ENCODE measurements at places on chromosomes 11 and 22.

DNA sequence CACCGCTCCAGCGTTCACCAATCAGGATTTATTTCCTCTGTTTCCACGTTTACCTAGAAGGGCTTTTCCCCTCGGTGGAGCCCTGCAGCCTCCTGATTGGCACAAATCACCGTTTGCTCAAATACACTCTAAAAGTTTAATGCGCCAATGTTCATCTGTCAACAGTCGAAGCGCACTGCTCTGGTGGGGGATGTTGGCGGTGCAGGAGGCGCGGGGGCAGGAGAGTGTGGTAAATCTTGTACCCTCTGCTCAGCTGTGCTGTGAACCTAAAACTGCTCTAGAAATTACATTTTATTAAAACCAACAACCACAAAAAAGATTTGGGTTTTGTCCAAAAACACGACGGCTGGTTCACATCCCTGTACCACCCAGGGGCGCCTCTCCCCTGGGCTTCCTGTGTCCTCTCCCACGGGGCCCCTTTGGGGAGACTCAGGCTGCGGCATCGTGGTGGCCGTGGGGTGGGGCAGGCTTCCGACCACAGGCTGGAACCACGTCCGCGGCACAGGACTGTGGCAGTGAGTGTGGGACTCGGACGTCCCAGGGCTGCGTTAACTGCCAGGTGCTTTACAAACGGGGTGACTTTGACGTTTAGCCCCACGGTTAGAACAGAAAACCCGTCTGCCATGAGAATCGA is 13.5 kb downstream of the TTLL8 start:
- DNase-seq: no peak

DNA sequence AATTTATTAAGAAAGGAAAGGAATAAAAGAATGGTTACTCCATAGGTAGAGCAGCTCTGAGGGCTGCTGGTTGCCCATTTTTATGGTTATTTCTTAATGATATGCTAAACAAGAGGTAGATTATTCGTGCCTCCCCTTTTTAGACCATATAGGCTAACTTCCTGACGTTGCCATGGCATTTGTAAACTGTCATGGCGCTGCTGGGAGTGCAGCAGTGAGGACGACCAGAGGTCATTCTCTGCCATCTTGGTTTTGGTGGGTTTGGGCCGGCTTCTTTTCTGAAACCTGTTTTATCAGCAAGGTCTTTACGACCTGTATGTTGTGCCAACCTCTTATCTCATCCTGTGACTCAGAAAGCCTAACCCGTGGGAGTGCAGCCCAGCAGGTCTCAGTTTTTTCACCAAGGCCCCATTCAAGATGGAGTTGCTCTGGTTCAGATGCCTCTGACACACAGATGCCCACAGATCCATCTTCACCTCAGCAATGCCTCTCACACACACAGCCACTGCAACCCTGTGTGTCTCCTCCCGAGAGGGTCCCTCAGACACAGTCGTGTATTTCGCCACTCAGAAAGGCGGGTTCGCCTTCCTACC is 16.4 kb upstream of the JAM3 start:
- no peak for DNase-seq

- peak; percentile 55 for DNase-seq
Measured at GRCh38 chr22:23767673-23768548, at the start of gene CHCHD10. TSS of gene CHCHD10 (minus strand) at chr22:23767972. CDS start at chr22:23767874, 98 bp downstream.

DNA sequence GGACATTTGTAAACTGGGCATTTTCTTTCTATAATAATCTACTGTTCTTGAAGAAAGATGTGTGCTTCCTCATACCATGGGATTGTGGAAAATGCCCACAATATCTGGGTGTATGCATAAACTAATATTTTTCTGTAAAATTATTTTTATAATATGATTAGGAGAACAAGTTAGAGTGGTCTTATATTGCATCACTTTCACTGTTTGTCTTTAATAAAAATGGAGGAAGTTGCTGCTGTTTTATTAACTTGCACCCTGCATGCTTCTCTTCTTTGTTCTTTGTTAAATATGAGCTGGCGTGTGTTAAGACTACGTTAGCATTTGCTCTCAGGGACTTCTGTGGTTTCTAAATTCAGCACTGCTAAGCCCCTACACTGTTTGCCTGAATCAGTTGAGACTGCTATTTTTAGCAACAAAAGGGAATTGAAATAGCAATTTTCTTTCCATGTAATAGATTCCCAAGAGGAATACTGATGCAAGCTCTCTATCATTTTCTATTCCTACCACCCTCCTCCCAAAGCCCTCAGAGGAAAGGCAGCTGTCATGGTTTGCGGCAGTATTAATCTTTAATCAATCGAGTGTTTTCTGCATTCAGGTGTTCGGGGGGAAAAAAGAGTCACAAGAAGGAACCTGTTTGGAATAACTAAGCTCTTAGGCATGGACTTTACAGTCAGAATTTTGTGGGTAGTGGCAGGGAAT is 56.1 kb downstream of the HSD17B12 start:
- no peak for DNase-seq

DNA sequence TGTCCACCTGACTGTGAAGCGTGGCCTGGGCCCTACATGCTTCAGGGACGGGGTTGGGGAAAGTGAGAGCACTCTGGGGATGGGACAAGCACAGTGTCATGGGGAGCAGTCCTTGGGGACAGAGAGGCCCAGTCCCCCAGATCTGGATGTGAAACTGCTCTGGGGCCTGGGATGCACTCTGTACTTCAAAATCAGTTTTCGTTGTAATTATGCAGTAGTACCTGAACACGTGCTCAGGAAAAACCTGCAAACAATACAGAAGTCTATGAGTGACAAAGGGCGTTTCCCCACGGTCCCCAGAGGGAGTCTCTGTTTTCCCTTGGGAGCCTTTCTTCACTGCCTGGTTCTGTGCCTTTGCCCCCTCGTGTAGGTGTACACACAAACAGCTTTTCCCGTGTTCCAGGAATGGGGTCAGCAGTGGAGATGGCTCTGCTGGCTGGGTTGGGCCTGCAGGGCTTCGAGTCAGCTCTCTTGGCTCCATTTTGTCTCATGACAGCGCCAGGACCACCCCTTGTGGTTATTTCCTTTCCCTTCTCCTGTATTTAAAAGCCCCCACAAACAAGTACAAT is 5.2 kb upstream of the TNFRSF13C start:
- DNase-seq: no peak

DNA sequence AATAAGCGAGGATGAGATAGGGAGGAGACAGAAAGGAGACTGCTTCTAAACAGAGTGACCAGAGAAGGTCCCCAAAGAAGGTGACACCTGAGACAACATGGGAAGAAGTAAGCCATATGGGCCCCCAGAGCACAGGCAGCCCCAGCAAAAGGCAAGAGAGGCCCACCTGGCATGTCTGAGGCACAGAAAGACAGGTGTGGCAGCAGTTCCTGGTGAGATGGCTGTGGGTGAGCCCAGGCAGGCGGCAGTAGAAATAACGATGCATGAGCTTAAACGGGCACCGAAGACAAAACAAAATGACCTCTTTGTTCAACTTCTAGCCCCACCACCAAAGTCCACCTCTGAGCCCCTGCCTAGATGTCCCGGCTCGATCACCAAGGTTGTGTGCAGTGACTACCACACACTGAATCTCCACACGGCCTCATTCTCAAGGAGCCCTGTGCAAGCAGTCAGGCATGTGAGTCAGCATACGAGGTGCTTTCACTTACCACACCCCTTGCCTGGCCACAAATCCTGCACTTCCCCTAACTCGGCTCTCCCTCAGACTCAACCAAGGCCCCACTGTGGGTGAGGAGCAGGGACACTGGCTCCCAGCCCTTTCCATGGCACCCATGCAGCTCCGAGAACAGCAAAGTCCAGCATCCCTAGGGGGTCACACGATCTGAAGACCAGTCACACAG is 77.6 kb downstream of the PACSIN2 start:
- peak; percentile 37 for DNase-seq

DNA sequence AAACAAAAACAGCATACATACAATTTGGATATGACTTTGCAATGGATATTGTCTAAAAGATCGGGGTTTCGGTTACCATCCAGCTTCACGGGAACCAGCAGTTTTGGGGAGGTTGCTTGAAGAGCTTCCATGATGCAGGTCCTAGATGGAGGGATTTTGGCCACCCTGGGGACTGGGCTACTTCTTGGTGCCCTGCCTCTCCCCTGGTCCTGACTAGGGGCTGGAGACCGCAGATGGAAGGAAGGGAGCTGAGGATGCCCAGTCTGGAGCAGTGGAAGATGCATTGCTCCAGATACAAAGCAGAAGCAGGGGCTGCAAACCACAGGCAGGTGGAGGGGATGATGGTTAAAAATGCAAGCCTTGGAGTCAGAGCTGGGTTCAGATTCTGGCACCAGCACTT is 13.5 kb downstream of the SOX10 start:
- DNase-seq: no peak

DNA sequence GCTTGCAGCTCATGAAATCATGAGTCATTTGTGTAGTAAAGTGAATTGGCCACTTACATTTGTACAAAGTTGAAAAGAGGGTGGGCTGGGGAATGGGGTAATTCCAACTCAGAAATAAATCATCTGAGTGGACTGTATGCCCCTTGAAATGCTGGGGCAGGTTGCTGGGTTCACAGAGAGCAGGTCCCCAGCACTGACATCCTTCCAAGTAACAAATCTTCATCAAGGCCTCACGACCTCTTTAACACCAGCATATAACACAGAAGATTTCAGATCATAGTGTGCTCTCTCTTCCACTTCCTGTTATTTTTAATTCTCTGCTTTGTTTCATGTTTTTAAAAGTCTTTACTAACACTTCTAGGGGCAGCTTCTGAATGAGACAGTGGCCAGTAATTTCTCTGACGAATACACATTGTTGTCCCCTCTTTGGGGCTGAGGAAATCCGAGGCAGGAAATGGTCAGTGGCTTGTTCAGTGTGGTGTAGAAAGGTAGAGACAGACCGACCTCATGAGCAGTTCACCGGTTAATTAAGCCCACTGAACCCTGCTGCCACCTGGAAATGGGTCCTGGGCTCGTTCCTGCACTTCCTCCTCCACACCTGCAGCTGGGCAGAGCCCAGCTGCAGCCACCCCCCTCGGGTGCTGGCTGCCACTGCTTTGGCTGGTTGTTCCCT is 127.7 kb downstream of the MAML2 start:
- no peak for DNase-seq

- DNase-seq: no peak
Measured at GRCh38 chr11:17572791-17573460, 25.9 kb downstream of the OTOG start.

- no peak for DNase-seq
Measured at GRCh38 chr22:19827341-19828034, 27.2 kb downstream of the GNB1L start.

GRCh38 chr22:26295563-26296126 is 126.4 kb downstream of the SEZ6L start:
- no peak for DNase-seq

GRCh38 chr11:125001079-125001778 is 47.2 kb downstream of the CCDC15 start:
- no peak for DNase-seq

- DNase-seq: no peak
Measured at GRCh38 chr22:27648853-27649252, 152.7 kb downstream of the MN1 start.

DNA sequence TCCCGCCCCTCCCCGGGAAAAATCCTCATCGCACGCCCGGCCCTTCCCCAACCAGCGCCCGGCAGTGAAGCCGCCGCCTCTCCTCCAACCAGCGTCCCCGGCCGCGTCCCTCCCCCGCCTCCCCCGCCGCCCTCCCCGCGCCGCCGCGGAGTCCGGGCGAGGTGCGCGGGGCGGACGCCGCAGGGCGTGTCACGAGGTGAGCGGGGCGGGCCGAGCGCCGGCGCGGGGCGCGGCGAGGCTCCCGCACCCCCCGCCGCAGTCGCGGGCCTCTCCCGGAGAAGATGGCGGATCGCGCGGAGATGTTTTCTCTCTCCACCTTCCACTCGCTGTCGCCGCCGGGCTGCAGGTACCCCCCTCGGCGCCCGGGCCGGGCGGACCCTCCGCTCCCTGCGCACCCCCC is at the start of gene MAPK8IP2:
Gene MAPK8IP2, plus strand, starts transcription at position 256 of the 400 bp plus-strand sequence. Its CDS starts 26 bp downstream, at position 282.
- no peak for DNase-seq

GRCh38 chr11:10588904-10589303 is 20.4 kb upstream of the LYVE1 start:
- DNase-seq: no peak

DNA sequence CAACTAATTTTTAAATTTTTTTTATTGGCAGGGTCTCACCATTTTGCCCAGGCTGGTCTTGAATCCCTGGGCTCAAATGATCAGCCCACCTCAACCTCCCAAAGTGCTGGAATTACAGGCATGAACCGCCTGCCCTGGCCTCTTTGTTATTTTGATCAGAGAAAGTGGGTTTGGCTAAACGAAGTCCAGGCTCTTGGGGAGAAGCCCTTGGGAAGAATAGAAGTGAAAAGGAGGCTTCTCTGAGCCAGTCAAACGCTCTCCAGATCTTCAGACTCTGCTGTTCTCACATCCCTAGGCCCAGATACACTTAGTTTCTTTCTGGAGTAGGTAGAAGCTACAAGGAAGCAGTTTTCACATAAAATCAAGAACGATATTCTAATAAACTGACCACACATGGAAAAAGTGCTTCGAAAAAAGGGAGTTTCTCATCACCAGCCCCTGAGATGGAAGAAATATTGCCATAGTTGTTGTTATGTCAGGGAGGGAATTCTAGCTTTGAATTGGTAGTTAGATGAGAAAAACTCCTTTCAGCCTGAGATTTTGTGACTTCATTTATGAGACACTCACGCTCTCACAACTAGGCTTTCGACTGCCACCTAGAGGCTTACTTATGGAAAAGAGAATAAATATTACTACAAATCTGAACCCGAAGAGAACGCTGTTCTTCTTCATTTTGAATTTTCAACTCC is 41.7 kb upstream of the AQP11 start:
- DNase-seq: peak; percentile 17

DNA sequence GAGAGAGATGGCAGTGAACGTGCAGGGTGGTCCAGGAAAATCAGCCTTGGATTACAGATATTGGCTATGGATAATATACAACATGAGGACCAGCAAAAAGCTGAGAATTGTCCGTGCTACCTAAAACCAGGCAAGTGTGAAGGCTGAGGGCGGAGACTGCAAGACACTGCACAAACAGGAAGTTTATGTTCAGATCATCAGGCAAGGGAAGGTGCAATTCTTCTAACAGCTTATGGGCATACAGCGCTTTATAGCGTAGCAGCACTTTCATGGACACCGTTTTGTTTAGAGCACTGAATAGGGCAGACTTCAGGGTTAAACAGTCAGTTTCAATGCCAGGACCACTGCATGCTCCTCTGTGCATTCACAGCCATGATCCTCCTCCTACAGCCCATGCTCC is 93.1 kb upstream of the TMEM45B start:
- no peak for DNase-seq

- no peak for DNase-seq
Measured at GRCh38 chr11:130830566-130830965, 85.7 kb downstream of the SNX19 start.

GRCh38 chr22:24466716-24467328 is 28.3 kb upstream of the UPB1 start:
- DNase-seq: peak; percentile 37

DNA sequence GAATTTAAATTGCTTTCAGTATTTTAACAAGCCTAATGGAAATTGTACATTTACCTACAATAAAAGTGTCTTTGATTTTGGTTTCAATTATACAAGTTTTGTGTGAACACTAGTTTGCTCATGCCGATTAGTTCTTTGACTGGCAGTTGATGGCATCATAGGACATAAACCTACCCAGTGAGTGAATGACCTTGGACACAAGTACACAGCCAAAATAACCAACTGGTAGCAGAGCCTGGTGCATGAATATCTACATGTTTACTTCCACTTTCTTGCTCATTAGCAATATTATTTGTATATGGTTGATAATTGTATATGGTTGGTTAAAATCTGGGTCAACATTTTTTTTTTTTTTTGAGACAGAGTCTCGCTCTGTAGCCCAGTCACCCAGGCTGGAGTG is 37.8 kb downstream of the STIM1 start:
- DNase-seq: no peak

- no peak for DNase-seq
Measured at GRCh38 chr11:5611627-5612026, 13.2 kb upstream of the TRIM34 start.

All from SW 1271 (cell line).